Activated CD8-positive, alpha-beta T cell treated with anti-CD3 and anti-CD28 coated beads for 36 hours (primary cell): ENCODE measurements at places on chromosomes 13 and 19. TPM values are rescaled to one million over a fixed set of nuclear protein-coding genes. Genes with fewer than 3 reads are reported as not detected.

Gene TMC4
- total RNA-seq, result not detected

Gene OXGR1
- not detected for total RNA-seq

Gene GGN
- total RNA-seq, result not detected

Gene ZSCAN18
- total RNA-seq, result 31.7 TPM

Gene ATP8A2
- total RNA-seq, result 0.92 TPM

Gene CGB2
- total RNA-seq, result not detected

Gene ZNF610
- total RNA-seq, result 1.4 TPM

Gene TMEM59L
- total RNA-seq, result not detected

Gene USE1
- 26.5 TPM for total RNA-seq

Gene PRKACA
- 61.0 TPM for total RNA-seq

Gene ZBTB7A
- total RNA-seq, result 46.6 TPM

Gene FLT1
- total RNA-seq, result 7.7 TPM

Gene DOCK6
- total RNA-seq, result 4.5 TPM

Gene EXOC3L2
- not detected for total RNA-seq

Gene ZSCAN4
- not detected for total RNA-seq

Gene POU2F2
- total RNA-seq, result 40.7 TPM

Gene CNFN
- not detected for total RNA-seq

Gene EHD2
- 1.4 TPM for total RNA-seq

Gene DACT3
- 6.1 TPM for total RNA-seq

Gene TBXA2R
- 2.7 TPM for total RNA-seq

Gene CLEC11A
- total RNA-seq, result 2.7 TPM

Gene C19orf85
- not detected for total RNA-seq
